ENCODE measurements at places on chromosomes 12 and 14.

- DNase-seq = no peak
Observed at GRCh38 chr14:24705840-24706239, 71.8 kb upstream of the GZMB start.

DNA sequence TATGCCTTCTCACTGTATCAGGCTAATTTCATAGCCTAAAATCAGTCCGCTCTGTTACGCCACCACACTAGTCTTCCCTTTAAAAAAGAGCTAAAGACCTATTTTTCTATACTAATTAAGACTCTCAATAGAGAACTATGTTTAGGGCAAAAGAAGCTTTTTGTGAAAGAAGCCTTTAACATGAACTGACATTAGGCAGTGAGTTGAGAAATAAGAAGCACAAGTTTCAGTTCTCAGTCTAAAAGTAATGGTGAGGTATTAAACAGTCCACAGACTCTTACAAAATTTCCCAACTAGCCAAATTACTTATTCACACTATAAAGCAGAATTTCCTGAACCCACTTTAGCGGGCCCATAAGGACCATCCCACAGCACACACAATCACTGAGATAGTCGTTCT lies 93.7 kb downstream of the SOX5 start:
- no peak for DNase-seq

- no peak for DNase-seq
Observed at GRCh38 chr12:3122841-3123678, 45.9 kb downstream of the TSPAN9 start.

DNA sequence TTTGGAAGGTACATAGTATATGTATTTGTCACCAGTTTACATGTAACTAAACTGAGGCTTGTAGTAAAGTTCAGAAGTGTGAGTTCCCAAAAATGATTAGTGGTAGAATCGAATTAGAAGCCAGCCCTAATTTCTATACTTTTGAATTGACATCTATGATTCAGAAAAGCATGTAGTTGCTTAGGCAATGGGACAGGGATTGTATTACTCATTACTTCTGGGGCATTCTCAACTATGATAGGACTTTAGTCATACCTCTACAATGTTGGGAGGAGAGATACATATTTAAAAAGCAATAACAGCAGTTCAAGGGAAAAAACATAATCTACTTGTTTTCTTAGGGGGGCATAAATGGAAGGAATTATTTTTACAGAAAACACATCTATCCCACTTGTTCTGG lies 277.9 kb upstream of the E2F7 start:
- no peak for DNase-seq

GRCh38 chr12:114703060-114703493 lies 19.1 kb upstream of the TBX3 start:
- no peak for DNase-seq

- DNase-seq = no peak
Observed at GRCh38 chr14:71687166-71687831, 244.9 kb upstream of the RGS6 start.

GRCh38 chr12:40474630-40475029 lies 217.6 kb upstream of the CNTN1 start:
- no peak for DNase-seq

GRCh38 chr12:112322441-112322840 lies 59.8 kb downstream of the HECTD4 start:
- no peak for DNase-seq

DNA sequence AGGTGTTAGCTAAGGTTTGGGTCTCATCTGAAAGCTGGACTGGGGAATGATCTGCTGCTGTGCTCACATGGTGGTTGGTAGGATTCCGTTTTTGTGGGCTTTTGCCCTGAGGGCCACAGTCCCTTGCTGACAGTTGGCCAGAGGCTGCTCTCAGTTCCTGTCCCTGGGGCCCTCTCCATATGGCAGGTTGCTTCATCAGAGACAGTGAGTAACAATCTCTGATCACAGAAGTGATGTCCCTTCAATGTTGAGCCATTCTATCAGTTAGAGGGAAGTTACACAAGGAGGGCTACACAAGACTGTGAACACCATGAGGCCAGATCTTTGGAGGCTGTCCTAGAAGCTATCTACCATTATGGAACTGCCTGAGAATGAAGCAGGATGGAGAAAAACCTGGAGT lies 137.2 kb downstream of the AACS start:
- no peak for DNase-seq
